Stimulated activated CD8-positive, alpha-beta memory T cell treated with anti-CD3 and anti-CD28 coated beads, Interleukin-15, amount 100 ng/mL, for 48 hours (primary cell): ENCODE measurements at places on chromosomes 11 and 22.

DNA sequence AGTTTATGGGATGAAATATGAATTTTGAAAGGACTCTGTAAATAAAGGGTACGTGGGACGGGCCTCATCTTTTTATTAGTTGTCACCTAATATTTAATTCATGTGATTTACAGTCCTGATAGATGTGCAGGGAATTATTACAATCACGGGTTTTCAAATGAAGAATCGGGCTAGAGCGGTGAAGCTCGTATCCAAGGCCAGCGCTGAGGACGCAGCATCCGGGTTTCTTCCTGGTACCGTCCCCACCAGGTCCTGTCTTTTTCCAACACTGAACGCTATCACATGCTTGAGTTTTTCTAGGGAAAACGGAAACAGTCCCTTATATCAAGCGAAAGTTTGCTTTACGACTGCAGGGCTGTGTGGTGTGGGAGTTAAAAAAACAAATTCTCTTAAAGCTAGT is 787 bp downstream of the SMDT1 start:
- DNase-seq = no peak

GRCh38 chr11:94910779-94911178 is 62.6 kb downstream of the CWC15 start:
- no peak for DNase-seq

- no peak for DNase-seq
Observed at GRCh38 chr22:47139013-47139789, 376.8 kb downstream of the TBC1D22A start.

- no peak for DNase-seq
Observed at GRCh38 chr11:60318726-60319125, 8.3 kb upstream of the MS4A6E start.

GRCh38 chr11:11076276-11076675 is 218.4 kb upstream of the ZBED5 start:
- no peak for DNase-seq

DNA sequence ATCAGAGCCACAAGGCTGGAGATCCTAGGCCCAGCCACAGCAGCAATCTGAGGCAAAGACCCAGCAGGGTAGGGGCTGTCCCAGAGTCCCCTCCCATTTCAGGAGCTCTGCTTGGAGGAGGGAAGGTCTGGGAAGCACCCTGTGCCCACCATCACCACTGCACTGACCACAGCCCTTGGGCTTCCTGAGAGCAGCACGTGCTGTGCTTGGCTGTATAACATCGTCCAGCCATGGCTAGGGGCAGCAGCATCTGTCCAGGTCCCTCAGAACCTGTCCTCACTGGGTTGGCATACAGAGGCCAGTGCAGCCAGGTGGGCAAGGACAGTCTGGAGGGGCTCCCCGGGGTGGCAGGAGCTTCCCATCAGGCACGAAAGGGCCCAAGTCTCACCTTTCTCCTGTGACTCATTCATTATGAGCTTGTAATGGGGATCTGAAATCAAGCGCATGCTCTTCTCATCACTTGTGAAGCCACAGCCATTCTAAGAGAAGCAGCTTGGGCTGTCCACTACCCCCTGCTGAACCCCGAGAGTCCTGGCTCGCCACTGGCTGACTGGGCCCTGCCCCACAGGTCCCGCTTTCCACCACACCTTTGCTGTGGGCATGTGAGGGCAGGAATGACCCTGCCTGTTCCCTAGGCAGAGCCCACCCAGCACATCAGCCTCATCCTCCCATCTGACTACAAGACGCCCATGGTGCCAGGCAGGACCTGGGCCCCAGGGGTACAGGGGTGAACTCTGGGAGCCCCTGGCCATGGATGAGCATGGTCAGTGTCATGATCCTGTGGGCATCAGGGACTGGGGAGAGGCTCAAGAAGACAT is 83.3 kb downstream of the MED15 start:
- DNase-seq = no peak

- DNase-seq = no peak
Observed at GRCh38 chr11:124640666-124641065, 18.0 kb downstream of the TBRG1 start.

DNA sequence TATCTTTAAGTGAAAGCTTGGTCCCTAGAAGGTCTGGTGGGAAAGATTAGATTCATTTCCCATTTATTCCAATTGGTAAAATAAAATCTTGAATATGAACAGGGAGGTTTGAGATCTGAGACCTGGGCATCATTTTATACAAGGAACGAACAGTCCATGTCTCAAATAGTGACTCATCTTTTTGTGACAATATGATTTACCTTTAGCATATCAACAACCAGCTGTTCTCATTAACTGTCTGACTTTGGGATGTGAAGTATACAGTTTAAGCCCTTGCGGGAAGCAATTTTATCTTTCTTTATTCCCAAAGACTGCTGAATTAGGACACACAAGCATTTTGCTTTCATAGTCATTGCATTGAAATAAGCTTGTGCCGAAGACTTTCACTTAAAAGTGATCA is 691.6 kb downstream of the ETS1 start:
- DNase-seq = no peak

GRCh38 chr11:129894278-129895125 is 876 bp downstream of the NFRKB start:
- no peak for DNase-seq

GRCh38 chr11:74902342-74902741 is 46.5 kb downstream of the XRRA1 start:
- no peak for DNase-seq

GRCh38 chr11:2173150-2173693 is 1.6 kb upstream of the TH start:
- no peak for DNase-seq
